ENCODE measurements at places on chromosomes 12 and 14.

DNA sequence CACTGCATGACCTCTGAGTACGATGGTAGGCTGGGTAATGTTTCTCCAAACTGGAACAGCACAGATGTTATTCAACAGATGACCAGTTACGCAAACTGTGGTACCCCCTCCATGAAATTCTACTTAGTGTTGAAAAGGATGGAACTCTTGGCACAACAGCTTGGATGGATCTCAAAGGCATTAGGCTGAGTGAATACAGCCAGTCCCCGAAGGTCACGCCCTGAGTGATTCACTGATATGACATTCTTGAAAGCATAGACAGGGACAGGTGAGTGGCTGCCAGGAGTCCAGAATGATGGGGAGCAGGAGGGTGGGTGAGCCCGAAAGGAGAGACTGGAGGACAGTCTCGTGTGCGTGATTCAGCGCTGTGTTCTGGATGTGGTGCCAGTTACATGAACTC lies 187.5 kb upstream of the TMEM132C start:
- DNase-seq = no peak

DNA sequence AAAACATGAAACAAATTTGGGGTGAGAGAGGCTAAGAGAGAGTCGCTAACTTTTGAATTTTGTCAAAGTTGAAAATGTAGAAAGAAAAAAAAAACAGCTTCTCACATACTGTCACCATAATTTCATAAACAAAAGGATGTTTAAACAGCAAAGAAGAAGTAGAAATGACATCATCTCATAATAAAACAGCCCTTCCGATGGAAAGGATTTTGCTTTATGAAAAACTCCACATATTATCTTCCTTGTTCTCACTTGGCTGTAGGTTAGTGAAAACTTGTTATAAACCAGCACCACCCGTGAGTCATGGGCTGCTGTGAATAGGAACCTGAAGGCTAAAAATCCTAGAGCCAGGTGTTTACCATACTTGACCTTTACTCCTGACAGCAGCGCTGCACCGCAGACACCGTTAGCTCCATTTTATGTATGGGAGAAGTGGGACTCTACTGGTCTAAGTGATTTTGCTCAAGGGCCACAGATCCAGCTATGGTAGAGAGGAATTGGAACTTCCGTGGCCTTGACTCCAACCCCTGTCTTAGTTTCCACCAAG lies 63.0 kb upstream of the VRK1 start:
- no peak for DNase-seq

- DNase-seq = no peak
These were observed 42.4 kb upstream of the EMP1 start for GRCh38 chr12:13154027-13154538.

GRCh38 chr14:73713206-73713802 lies 880 bp downstream of the PNMA1 start:
- DNase-seq = no peak

GRCh38 chr12:62075870-62076269 lies 184.3 kb upstream of the USP15 start:
- DNase-seq = no peak

All from CD8-positive, alpha-beta memory T cell (primary cell).